ENCODE measurements at places on chromosomes 7 and 10.

- no peak for DNase-seq
These were observed 19.2 kb upstream of the DDC start for GRCh38 chr7:50584386-50584785.

DNA sequence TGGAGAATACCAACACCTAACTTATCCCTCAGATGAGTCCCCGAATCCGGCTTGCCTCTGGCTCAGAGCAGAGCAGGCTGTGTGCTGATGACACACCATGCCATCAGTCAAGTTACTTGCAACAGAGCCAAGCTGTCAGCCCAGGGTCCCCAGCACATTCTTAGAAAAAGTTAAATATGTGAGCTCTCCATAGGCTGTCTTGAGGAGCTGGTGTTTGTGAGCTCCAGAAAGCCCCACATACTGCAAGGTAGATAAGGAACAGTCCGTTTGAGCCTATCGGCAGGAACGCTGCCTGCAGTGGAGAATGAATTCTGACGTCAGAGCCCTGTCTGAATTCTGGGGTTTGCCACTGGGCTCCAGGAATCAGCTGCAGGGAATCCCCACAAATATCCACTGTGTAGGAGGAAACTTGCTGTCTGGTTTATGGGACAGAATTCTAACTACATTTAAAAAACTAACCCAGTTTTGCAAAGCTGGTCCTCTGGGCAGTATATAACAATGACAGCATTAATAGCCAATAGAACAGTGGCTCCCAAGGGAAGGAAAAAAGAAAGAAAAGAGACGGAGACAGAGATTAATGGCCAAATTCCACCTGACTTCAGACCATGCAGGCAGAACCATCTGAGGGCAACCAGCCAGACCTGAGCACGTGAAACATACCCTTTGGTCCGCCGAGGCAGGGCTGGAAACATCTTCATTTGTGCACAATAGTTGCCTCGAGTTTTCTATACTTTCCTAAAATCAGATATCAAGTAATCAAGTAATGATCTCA, 3.6 kb downstream of the SFXN4 start:
- DNase-seq = no peak

DNA sequence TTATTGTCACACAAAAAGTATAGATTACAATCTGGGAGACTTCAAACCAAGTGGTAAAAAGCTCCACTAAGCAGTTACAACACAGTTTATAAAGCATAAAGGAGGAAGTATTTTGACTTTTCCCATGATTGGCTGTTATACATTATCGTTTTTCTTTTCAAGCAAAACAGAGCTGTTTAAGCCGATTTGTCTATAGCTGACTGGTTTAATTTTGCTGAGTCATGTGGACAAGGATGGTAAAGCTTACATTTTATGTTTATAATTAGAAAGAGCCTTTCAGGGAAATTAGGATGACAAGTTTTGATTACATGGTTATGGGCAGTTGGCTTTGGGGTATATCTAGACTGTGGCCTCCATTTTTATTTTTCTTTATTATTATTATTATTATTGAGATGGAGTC, 152.5 kb upstream of the STK17A start:
- no peak for DNase-seq

DNA sequence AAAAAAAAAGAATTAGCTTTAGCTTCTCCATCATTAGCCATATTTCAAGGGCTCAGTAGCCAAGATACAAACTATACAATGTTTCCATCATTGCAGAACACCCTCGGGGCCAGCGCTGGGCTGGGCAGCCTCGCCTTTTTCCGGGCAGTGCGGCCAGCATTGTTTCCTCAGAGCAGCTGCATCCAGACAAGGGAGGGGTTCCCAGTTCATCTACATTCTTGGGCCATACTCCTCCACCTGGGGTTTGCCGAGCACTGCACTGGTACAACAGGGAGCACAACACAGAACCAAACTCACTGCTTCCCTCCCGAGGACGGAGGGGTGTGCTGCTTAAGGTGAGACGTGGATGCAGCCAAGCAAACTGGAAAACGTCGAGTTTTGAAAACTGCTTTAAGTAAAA, 2.4 kb upstream of the PKD1L1 start:
- DNase-seq = no peak

DNA sequence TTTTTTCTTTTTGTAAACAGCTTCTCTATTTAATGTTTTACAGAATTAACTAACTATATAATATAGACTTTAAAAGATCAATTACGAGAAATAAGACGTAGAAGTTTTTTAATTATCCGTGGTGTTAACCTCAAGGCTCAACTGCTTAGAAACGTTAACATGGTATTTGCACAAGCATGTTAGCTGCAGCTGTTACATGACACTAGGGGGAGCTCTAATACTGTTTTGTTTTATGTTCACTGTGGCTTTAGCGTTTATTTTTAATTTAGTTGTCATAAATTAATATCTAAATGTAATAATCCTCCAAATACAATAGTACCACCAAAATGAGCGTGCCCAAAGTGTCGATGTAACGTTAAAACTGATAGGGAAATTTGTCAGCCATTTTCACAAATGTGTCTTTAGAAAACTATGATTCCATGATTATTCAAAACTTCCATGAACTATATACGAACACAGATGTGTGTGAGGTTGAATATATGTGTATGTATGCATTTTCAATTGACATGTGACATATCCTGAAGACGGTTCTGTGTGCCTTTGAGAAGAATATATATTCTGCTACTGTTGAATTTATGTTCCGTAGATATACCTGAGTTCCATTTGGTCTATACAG, 828.8 kb upstream of the MBL2 start:
- peak; percentile 18 for DNase-seq

- DNase-seq = no peak
These were observed 81.7 kb downstream of the GPR85 start for GRCh38 chr7:113004726-113005454.

GRCh38 chr10:114103284-114103683, 59.6 kb downstream of the ADRB1 start:
- DNase-seq = peak; percentile 25

GRCh38 chr7:139757968-139758367, 19.8 kb downstream of the HIPK2 start:
- no peak for DNase-seq

DNA sequence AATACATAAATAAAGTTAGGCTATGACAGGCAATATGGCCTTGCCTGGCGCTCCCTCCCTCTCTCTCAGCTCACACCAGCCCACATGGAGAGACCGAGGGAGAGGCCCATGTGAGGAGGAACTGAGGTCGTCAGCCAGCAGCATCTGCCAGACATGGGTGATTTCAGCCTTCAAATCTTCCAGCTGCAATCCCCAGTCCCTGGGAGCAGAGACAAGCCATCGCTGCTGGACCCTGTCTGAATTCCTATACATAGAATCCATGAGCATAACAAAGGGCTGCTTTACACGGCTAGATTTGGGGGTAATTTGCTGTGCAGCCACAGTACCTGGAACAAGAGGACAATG, 35.6 kb downstream of the ANKRD16 start:
- no peak for DNase-seq

GRCh38 chr10:74223755-74224529, 72.9 kb downstream of the ADK start:
- no peak for DNase-seq

DNA sequence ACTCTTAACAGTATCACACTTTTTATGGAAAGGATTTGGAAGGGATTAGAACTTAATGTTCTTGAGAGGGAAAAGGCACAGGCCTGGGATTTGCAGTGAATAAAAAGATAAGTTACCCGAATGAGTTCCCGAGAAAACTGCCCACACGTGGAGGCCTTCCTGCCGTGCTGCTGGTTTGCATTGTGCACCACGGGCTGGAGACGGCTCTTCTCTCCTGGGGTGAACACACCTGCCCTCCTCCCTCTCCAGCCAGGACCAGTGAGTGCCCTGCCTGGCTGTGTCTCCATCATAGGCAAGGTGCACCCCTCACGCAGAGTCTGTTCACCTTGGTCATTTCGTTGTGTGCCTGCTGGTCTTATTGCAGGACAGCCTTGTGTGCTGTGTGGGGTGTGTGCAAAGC, 336.3 kb upstream of the SHH start:
- DNase-seq = no peak

DNA sequence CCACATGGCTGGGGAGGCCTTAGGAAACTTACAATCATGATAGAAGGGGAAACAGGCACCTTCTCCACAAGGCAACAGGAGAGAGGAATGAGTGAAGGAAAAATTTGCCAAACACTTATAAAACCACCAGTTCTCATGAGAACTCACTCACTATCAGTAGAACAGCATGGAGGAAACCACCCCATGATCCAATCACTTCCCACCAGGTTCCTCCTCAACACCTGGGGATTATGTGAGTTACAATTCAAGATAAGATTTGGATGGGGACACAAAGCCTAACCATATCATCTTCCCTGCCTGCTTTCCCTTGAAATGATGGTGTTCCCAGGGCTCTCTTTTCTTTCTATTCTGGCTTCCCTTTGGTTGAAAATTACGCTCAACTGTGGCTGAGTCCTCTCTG, 262.7 kb upstream of the HABP2 start:
- DNase-seq = no peak

DNA sequence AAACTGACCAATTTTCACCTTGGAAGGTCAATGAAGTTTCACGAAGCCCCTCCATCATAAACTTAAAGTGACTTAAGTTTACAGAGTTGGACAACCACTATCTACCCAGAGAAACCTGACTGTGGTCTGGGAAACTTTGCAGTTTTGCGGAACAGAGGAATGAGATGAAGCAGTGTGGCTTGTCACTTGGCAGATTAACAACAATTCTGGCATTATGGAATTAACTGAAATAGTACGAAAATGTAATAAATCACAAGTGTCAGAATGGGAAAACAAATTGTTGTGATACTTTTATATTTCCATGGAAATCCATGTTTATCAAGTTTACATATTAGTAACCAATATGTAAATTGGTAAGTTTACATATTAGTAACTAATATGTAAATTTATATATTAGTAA, 4.9 kb downstream of the KMT2C start:
- DNase-seq = no peak

DNA sequence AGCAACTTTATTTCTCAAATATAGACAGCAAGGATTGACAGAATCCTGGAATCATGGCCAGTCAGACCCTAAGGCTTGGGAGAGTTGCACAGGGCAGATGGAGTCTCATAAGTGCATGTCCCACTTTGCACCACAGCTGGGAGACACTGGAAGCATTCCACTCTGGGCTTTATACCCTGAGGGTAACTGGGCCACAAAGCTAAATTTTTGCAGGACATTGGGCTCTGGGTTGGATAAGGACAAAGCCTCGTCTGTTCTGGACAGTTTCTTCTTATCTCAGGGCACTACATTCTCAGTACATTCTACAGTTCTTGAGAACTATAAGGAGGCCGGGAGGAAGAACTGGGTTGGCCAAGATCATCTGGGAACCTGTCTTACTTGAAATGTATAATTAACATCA, 158.3 kb upstream of the IGFBP3 start:
- no peak for DNase-seq

GRCh38 chr7:157497367-157497743, 160.6 kb downstream of the DNAJB6 start:
- no peak for DNase-seq

DNA sequence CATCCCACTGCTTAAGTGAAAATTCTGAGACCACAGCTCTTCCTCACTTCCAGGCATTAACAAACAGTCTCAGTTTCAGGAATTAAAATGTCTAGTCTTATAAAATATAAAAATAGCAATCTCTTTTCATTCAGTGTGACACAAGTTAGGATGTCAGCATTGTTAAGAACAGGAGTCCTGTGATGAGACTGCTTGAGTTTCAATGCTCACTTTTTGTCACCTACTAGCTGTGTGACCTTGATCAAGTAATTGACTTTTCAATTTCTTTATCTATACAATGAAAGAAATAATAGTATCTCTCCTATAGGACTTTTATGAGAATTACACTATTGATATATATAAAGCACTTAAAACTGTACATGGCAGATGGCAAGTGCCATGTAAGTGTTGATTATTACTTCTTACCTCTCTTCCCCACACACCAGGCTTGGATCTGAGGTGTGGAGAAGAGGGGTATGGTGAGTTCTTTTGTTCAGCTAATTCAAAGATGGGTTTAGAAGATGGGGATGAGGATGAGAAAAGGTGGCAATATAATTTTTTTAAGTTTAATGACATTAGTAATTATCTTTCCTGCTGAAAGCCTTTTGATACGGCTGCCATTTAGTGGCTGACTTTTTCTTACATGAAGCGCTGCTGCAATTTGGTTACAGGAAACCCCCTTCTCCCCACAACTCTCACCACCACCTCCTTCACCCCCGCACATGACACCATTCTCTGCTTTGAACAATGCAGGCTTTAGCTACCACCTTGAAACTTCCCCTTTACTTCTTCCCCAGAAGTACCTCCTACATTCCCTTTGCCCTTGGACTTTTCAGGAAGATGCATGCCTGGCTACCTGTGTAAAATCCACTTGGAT, 20.8 kb upstream of the HYAL4 start:
- no peak for DNase-seq

- no peak for DNase-seq
These were observed 7.9 kb downstream of the CCDC3 start for GRCh38 chr10:12993595-12993994.

- DNase-seq = no peak
These were observed 155.8 kb upstream of the TAC1 start for GRCh38 chr7:97576043-97576442.

GRCh38 chr10:70106958-70107791, 25.4 kb downstream of the AIFM2 start:
- no peak for DNase-seq

DNA sequence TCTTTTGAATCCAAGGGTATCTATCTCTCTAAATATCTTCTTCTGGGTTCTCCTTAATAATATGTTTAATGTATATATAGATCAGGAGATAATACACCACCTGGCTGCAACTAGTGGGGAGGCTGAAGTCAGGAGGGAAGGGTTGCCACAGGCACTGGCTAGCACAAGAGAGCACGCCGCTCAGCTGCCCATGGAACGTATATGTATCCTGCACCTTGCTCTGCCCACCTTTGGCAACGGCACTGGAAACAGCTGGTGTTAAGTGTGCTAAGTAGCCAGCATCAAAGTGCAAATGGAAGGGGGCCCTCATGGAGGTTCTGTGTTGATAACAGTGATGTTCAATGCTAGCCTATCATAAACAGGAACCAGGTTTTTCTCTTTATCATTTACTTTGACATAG, 49.8 kb upstream of the FAM133B start:
- no peak for DNase-seq

- no peak for DNase-seq
These were observed 312 bp downstream of the ARL4A start for GRCh38 chr7:12687718-12688171.

DNA sequence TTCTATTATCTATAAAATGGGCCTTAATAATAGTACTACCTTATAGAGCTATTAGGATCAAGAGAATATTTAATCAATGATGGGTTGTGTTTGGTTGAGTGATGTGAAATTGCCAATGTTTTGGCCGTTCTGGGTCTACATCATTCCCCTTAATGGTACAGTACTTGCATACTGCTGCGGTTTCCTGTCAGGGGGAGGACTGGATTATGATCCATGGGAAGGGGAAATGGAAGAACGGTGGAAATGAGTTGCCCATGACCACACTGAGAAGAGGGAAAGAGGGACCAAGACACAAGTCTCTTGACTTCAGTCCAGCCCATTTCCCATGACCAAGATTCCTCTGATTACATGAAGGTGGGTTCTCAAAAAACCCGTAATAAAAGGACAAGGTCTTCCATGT, 999 bp upstream of the MRPS24 start:
- DNase-seq = no peak

GRCh38 chr10:70367195-70367796, 15.1 kb downstream of the LRRC20 start:
- DNase-seq = no peak
